Islet precursor cell (in vitro differentiated cells): ENCODE measurements at places on chromosomes 16 and 17.
A peak's percentile ranks its signal among the peaks of the same experiment; 100 is the strongest.

- DNase-seq, result peak; percentile 91
Measured at GRCh38 chr17:76710863-76711611, at the start of gene MXRA7. TSS of gene MXRA7 (minus strand) at chr17:76710965. CDS start at chr17:76710946, 19 bp downstream.

- DNase-seq, result peak; percentile 51
Measured at GRCh38 chr17:77590951-77591735, 367.4 kb upstream of the TNRC6C start.

DNA sequence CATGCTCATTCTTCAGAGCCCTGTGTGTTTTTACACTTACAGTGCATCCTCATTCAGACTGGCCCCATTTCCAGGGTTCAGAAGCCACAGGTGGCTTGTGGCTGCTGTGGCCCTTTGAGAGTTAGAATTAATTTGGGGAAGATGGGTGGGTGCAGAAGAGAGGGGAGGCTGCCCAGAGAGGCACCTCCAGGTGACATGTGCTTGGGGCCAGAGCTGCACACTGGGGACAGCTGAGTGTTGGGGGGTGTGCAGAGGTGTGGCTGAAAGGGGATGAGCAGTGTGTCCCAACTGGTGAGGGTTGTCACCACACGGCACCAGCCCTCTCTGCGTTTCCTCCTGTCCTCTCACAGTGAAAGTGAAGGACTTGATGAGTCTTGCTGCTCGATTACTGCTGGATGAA, 6.9 kb upstream of the EIF1 start:
- DNase-seq, result no peak

DNA sequence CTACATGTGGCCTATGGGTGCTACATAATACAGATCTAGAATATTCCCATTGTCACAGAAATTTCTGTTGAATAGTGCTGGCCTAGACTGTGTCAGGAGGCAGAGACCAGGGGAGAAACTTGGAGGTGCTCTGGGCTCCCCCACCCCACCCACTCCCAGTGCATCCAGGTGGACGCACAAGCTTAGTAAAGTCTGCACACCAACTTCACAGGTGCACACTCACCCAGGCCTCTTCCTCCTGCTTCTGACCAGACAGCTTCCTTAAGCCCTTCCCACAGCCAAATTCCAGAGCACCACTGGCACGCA, 7.6 kb upstream of the CNP start:
- no peak for DNase-seq

DNA sequence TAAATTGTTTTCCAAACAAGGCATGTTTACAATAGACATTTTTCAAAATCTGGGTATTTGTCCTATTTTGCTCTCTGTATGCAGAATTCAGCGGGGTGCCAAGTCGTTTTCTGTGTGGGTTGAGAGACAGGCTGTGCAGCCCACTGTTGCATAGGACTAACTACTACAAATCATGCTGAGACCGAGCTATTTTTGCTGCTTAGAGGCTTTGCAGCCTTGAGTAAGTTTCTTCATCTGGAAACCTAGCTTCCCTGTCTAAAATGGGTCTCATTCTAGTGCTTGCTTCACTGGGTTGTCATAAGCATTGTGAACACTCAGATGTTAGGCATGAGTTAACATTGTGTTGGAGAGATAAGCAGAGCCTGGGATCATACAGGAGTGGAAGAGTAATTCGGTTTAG, 1.3 kb downstream of the PRPSAP2 start:
- DNase-seq, result peak; percentile 41

GRCh38 chr16:80114699-80115098, 426.1 kb upstream of the DYNLRB2 start:
- DNase-seq, result no peak

DNA sequence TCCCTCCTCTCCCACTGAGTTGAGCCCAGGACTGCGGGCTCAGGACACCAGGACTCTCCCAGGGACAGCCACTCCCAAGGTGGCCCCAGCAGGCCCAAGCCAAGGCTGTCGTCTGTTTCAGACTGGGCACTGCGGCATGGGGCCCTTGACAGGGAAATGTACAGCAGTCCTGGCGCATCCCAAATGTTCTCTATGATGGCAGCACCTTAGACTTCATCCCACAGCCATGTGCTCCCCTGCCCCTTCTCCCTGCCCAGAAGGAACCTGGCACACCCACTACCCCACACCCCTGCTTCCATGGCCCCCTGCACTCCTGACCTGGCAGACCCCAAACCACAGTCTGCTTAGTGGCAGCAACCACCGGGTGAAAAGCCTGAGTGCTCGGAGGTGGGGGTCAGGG, 18.2 kb downstream of the RBFOX3 start:
- no peak for DNase-seq

DNA sequence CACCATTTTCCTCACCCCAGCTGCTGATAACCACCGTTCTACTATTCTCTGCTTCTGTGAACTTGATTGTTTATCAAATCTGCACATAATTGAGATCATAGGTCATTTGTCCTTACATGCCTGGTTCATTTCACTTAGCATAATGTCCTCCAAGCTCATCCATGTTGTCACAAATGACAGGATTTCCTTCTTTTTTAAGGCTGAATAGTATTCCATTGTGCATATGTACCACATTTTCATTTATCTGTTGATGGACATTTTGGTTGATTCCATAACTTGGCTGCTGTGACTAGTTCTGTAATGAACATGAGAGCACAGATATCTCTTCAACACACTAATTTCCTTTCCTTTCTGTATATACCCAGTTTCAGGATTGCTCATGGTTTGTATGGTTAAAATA, 225.3 kb upstream of the TBX2 start:
- DNase-seq, result no peak

- DNase-seq, result no peak
Measured at GRCh38 chr16:10333321-10334032, 52.4 kb upstream of the ATF7IP2 start.

DNA sequence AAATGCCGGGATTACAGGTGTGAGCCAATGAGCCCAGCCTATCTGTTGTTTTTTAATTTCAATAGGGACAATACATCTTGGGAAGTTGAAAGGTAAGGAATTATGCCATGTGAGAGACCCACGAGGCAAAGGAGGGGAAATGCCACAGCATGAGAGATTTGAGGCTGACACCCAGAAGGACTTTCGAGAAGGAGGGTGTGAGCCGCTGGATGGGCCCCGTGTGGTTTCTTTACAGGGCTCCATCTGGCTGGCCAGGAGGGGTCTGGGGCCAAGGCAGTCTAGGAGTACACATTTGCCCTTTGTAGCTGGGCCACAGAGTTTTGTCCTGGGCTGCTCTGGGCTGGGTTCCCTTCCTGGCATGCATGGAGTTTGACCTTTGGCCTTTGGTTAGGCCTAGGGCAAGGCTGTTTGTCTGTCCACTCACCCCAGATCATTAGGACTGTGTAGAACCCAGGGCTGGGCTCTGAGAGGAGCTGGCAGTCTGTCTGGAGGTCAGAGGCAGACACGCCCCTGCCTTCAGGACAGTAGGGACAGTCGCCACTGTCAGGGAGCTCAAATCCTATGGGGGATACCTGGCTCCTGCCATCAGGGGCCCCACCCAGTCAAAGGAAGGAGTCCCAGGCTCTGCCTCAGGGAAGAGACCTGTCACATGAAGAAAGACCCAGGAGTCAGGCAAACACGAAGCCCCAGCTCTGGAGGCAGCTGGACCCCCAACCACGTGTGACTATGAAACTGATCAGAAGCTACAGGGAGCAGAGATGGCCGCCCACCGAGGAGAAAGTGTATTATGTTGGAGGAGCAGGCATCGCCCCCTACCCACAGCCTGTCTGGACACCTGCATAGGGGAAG, 24.2 kb upstream of the NXPH3 start:
- peak; percentile 61 for DNase-seq

DNA sequence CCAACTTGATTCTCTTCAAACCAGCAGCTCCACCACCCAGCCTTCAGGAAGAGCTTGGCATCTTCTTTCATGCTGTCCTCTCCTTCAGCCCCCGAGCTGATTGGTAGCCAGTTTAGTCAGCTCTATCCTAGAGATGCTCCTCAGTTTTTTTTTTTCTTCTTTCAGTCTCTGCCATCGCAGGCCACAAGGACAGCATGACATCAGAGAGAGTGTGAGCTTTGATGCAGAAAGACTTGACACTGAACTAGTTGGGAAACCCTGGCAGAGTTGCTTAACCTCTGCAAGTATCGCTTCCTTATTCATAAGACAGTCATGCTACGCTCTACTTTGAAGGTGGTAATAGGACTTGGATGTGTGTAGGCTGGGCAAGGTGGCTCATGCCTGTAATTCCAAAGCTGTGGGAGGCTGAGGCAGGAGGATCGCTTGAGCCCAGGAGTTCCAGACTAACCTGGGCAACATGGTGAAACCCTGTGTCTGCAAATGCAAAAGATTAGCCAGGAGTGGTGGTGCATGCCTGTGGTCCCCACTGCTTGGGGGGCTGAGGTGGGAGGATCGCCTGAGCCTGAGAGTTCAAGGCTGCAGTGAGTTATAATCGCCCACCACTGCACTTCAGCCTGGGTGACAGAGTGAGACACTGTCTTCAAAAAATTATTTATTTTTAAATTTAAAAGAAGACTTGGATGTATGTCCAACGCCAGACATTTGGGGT, 2.6 kb downstream of the CD300LB start:
- peak; percentile 23 for DNase-seq

DNA sequence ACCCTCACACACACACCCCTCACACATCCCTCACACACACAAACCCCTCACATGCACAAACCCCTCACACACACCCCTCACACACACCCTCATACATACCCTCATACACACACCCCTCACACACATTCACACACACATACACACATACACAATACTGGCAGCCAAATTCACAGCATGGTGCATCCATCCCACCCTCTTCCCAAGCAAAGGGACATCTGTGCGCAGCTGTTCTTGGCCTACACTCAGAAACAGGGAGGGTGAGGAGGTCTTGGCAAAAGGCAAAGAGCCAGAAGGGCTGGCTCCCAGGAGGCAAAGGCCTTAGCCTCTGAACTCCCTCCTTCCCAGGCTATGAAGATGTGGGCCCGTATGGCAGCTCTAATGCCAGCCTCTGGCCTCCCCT, 23.4 kb downstream of the C17orf67 start:
- DNase-seq, result no peak

DNA sequence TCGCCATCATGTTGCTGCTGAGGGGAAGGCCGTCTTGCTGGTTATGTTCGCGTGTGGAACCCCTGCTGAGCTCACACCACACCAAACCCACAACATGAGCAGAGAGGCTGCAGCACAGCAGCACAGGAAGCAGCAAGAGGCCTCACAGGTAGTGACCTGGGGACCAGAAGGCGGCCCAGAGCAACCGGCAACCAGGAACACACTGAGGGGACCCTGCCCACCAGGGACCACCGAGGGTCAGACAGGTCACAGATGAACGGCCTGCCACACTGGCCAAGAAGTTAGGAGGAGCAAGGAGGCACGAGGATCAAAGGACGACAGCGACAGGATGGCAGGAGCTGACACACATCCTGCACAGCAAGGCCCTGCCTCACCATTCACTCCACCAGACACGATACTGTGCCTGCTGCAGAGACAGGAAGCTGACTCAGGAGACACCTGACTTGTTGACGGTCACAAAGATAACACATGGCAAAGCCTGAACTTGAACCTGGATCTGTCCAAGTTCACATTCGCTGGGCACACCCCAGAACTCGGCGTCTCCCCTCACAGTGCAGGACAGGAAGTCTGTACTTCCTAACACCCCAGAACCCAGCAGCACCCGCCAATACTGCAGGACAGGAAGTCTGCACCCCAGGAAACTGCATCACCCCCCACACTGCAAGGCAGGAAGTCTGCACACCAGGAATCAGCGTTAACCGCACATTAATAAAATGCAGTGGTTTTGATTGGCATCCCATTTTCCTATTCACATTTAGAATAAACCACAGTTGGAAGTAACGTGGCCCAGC, 98.5 kb downstream of the ZNF778 start:
- peak; percentile 76 for DNase-seq

DNA sequence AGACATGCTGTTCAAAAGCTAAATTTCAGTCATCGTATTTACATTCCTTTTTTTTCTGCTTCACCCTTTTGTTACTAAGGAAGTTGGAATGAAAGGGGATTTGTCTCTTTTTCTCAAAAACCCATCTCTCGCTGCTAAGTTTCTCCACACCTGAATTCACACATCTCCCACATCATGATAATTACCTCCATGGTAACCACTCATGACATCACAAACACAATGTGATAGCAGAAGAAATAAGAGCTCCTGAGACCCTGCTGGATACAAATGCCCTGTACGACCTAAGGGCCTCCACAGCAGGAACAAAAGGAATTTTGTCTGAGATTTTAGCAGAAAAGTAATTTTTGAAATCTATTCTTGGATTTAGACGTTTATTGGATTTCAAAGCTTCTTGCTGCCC, 82.6 kb upstream of the GNAO1 start:
- DNase-seq, result no peak

- DNase-seq, result no peak
Measured at GRCh38 chr17:65028545-65028843, 28.0 kb downstream of the GNA13 start.

GRCh38 chr17:80119271-80119791, 17.9 kb downstream of the GAA start:
- no peak for DNase-seq

DNA sequence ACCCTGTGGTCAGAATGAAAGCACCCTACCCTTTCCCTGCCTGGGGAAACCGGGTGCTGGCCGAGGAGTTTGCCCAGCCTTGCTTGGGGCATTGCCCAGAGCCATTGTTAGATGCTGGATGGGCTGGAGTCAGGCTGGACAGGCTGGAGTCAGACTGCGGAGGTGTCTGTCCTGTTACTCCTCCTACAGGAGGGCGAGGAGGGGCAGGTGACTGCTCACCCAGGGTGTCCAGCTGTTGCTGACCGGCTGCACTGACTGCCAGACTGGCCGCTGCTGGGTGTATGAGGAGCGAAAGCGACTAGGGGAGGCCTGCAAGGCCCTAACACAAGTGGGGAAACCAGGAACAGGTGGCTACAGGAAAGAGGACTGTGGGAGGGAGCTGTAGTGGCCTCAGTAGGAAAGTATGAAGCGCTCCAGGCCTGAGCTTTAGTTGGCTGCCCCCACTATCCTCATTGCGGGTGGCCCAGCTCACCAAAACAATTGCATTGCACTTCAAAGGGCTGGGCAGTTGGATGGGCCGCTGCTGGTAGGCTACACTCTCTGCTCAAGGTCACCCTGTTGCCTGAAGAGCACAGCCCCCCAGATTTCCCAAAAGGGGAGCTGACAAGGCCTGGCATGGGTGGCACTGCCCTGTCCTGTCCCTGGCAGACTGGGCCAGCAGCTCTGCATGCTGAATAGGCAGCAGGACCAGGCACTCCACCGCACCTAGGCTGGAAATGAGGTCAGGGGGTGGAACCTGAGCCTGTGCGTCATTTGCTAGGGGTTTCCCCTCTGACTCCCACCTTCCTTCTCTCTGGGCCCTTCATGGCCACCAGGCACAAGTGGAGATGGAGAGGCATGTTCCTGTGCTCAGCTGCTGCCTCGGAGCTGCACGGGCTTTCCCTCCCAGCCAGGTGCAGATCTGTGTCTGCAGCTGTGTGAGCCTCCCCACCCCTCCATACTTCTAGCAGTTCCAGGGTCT, 18.4 kb downstream of the LDHD start:
- DNase-seq, result peak; percentile 60
